ENCODE measurements at places on chromosomes 1 and 21. TPM values are rescaled to one million over a fixed set of nuclear protein-coding genes. Genes with fewer than 3 reads are reported as not detected.

Gene HPDL
- 1.3 TPM for polyA plus RNA-seq

Gene LCE1D
- polyA plus RNA-seq: not detected

Gene LORICRIN
- not detected for polyA plus RNA-seq

Gene UBL4B
- polyA plus RNA-seq: 0.09 TPM

Gene HSPB7
- polyA plus RNA-seq: 60.6 TPM

Gene SPATA46
- not detected for polyA plus RNA-seq

Gene SRP9
- polyA plus RNA-seq: 97.5 TPM

Gene SKI
- polyA plus RNA-seq: 69.2 TPM

Gene LCE1E
- not detected for polyA plus RNA-seq

Gene ICOSLG
- 1.1 TPM for polyA plus RNA-seq

Gene SUSD4
- polyA plus RNA-seq: 0.91 TPM

Gene FNDC10
- polyA plus RNA-seq: 0.52 TPM

Gene TNFRSF25
- polyA plus RNA-seq: 10.1 TPM

Gene CENPL
- polyA plus RNA-seq: 1.1 TPM

Gene KLHDC9
- 9.0 TPM for polyA plus RNA-seq

Gene PRR9
- polyA plus RNA-seq: not detected

Gene CTSE
- 9.2 TPM for polyA plus RNA-seq

Gene ZNF648
- polyA plus RNA-seq: not detected

Gene RPE65
- not detected for polyA plus RNA-seq

Gene ALX3
- not detected for polyA plus RNA-seq

Gene DYNLT5
- 0.67 TPM for polyA plus RNA-seq

Gene OLFML3
- polyA plus RNA-seq: 139 TPM

Gene ZNF683
- not detected for polyA plus RNA-seq

Gene FASLG
- polyA plus RNA-seq: 0.06 TPM

Gene TRIM58
- polyA plus RNA-seq: 0.10 TPM
